K562 (cell line): ENCODE measurements at places on chromosomes 13 and 19. TPM values are rescaled to one million over a fixed set of nuclear protein-coding genes. Genes with fewer than 3 reads are reported as not detected.

- no peak overlapping the region for H3K27ac ChIP-seq
- no peak overlapping the region for H3K4me3 ChIP-seq
- H3K36me3 ChIP-seq: peaks cover 5% of the 10 kb centered on the region; the same call in 1 of the 3 replicates
- DNase-seq: no peak
- no peaks in the 10 kb centered on the region for H3K27me3 ChIP-seq
Observed at GRCh38 chr13:51728972-51729371, 75.0 kb downstream of the DHRS12 start.

DNA sequence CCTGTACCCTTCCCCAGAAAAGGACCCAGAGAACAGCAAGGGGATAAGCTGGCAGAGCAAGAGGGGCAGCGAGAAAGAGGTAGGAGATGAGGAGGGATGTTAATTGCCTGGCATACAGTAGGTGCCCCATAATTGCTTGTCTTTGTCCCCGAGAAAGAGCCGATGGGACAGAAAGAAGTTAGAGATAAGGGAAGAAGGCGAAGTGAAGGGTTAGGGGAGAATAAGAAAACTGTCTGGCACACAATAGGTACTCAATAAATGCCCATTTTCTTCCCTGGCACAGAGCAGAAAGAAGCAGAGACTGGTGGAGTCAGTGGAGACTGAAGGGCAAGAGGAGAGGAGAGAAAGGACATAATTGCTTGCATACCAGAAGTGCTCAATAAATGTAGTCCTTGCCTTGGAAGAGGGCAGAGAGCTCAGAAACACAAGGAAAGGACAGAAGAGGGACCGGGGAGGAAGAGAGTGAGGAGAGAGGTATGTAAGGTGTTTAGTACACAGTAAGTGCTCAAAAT is 15.9 kb downstream of the JOSD2 start:
- H3K27ac ChIP-seq: no peak overlapping the region
- no peaks in the 10 kb centered on the region for H3K27me3 ChIP-seq
- DNase-seq: no peak
- H3K36me3 ChIP-seq: no peaks in the 10 kb centered on the region
- no peak overlapping the region for H3K4me3 ChIP-seq

GRCh38 chr19:2108251-2109016 is 11.7 kb downstream of the IZUMO4 start:
- H3K36me3 ChIP-seq: peaks cover 90% of the 10 kb centered on the region
- H3K27me3 ChIP-seq: no peaks in the 10 kb centered on the region
- H3K4me1 ChIP-seq: peaks cover 13% of the 10 kb centered on the region; the same call in 1 of the 2 replicates
- H3K27ac ChIP-seq: no peak overlapping the region
- H3K4me3 ChIP-seq: no peak overlapping the region

- H3K36me3 ChIP-seq: no peaks in the 10 kb centered on the region
- H3K4me1 ChIP-seq: no peaks in the 10 kb centered on the region
- H3K27me3 ChIP-seq: no peaks in the 10 kb centered on the region
- DNase-seq: no peak
Observed at GRCh38 chr13:76289558-76289957, 596.6 kb downstream of the KCTD12 start.

DNA sequence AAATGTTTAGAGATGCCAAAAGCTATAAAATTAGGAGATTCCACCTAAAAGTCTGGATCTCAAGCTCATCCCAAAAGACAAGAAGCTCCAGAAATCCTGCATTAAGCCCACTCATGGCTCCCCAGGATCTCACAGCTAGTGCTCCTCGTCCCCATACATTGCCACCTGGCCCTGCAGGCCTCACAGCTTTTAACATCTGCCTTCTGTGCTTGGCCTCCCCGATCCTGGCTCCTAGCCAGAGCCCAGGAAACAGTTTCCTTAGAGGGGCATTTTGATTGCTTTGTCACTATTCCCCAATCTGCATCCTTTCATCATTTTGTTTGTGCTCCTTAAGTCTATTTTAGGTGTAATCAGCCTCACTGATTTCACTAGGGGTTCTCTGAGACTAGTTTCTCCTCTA is 14.5 kb upstream of the DCT start:
- H3K27ac ChIP-seq: no peak overlapping the region
- no peak overlapping the region for H3K4me3 ChIP-seq
- H3K36me3 ChIP-seq: no peaks in the 10 kb centered on the region
- no peaks in the 10 kb centered on the region for H3K27me3 ChIP-seq

GRCh38 chr19:46839752-46840497 is 10.7 kb downstream of the AP2S1 start:
- peaks cover 68% of the 10 kb centered on the region for H3K36me3 ChIP-seq
- peaks cover 36% of the 10 kb centered on the region for H3K4me1 ChIP-seq
- no peak overlapping the region for H3K27ac ChIP-seq
- no peak overlapping the region for H3K4me3 ChIP-seq

Gene ZNF136
- 2.4 and 2.7 TPM in 2 replicates for total RNA-seq
